ENCODE measurements at places on chromosomes 1 and 21.

GRCh38 chr1:56507925-56508522 is 71.3 kb downstream of the PLPP3 start:
- DNase-seq = no peak

DNA sequence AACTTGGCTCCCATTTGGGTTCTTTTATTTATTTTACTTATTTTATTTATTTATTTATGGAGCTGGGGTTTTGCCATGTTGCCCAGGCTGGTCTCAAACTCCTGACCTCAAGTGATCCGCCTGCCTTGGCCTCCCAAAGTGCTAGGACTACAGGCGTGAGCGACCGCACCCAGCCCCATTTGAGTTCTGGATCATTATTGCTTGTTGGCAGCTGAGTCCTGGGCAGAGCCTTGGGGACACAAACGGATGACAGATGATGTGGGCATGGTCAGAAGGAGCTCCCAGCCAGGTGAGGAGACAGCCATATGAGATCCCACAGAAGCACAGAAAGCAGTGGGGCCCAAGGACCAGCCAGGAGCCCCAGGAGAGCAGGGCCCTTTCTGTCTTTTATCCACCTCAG is 254.0 kb downstream of the MATN1 start:
- DNase-seq = no peak

- DNase-seq = no peak
Measured at GRCh38 chr1:157562515-157562914, 10.2 kb upstream of the FCRL5 start.

DNA sequence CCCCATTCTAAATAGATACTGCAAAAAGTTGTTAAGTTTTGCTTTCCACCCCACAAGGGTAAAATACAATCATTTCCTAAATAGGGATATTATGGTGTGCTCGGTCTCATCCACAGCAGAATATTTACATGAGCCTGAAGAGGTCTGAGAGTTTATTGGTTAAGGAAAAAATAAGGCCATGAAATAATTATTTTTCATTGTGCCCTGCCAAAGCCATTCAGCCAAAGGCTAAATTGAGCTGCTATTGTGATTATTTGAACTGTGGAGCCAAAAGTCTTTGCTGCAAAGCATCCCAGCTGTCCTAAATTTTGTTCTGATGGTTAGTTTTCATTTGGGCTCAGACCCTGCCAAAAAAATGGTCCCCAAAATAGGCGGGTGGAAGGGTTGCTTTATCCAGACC is 298.7 kb upstream of the ESRRG start:
- DNase-seq = no peak

DNA sequence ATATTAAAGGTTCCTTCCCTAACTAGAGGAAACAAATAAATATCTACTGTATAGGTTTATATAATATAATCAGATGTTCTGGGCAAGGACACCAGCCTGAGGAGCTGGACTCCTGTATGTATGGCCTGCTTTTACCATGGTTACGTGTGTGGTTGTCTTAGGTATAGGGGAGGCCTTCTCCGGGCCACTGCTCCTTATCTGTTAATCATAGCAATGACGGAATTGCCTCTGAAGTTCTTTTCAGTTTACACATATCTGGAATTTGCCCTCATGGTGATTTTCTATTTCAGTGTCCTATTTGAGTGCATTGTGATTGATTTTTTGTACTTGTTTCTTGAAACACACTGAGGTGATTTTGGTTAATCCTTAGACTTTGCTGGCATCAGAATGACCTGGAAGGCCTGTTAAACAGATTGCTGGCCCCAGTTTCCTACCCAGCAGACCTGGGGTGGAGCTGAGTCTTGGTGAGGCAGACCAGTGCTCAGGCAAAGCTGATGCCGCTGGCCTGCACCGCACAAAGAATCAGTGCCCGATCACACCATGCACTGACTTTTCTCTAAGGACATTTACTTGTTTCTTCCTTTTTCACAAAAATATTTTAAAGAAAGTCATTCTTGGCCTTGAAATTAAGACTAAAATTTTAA is 18.5 kb downstream of the ABCB10 start:
- DNase-seq = no peak

Data from fibroblast of mammary gland (primary cell).